NCI-H187 treated with DMSO at 0.1 percent for 48 hours (cell line): ENCODE measurements at places on chromosomes 1 and 21.

DNA sequence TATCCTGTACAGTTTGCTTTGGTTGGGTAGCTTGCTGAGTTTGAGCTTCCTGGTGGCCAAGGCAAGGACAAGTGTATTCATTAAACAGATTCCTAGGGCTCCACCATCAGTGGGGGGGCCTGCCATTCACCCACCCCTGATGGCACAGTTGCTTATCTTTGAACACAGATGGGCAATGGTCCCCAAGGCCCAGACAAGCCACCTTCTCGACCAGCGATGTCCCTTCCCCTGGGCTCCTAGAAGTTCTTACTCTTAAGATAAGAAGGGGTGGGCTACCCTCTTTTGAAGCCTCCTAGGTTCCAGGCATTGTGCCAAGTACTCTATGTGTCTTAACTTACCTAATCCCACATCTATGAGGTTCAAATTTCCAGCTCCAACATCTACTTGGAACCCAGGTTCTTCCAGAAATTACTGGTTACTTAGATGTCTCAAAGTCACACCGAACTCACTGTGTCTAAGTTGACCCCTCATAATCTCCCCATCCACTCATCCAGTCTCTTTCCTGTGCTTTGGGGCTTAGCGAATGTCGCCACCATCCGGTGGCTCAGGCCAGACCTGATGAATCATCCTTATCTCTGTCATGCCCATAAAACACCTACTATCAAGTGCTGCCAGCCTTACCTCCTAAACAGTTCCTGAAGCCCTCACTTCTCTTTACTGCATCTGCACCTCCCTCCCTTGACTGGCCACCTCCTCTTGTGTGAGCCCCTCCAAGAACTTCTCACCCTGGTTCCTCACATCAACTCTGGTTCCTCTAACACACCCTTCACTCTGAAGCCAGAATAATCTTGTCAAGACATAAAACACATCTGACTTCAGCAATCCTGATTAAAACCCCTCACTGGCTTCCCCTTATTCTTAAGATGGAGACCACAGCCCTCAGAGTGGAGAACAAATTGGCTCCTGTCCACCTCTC lies 50.1 kb downstream of the KLHDC7A start:
- no peak for DNase-seq

- no peak for DNase-seq
Measured at GRCh38 chr1:86741947-86742572, 37.7 kb downstream of the SH3GLB1 start.

GRCh38 chr1:110250008-110250407 lies 39.9 kb downstream of the KCNC4 start:
- no peak for DNase-seq

DNA sequence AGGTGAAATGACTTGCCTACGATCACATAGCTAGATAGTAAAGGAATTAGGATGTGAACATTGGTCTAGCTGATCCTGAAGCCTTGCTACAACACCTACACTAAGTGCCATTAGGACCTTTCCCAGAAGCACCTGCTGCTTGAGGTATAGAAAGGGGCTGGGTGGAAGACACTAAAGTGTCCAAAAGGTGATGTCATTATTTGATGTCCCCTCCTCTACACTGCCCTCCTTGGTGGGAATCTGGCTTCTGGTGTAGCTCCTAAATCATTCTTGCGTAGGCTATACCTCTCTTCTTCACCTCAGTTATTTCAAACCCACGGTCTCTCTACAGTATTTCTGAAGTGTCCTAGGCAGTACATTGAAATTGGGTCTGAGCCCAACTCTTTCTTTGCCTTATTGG lies 132.5 kb upstream of the FGGY start:
- DNase-seq = no peak

DNA sequence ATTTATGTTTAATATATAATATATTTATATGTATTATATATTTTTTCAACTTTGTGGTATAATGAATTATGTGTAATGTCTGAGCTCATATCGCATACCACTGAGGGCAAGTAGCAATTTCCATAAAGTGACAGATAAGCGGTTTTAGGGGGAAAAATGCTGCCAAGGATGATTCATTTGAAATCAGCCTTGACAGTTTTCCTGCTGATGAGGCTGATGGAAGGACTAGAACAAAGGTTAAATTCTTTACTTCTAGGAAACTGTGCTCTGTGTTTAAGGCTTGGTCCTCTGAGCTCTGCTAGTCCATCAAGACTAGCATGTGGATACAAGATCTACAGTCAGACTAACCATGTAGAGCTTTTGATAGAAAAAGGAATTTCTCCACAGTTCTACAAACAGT lies 19.3 kb upstream of the DDAH1 start:
- DNase-seq = no peak

GRCh38 chr1:227733309-227733705 lies 1.8 kb downstream of the JMJD4 start:
- no peak for DNase-seq

GRCh38 chr1:172764378-172764777 lies 105.5 kb downstream of the FASLG start:
- no peak for DNase-seq

DNA sequence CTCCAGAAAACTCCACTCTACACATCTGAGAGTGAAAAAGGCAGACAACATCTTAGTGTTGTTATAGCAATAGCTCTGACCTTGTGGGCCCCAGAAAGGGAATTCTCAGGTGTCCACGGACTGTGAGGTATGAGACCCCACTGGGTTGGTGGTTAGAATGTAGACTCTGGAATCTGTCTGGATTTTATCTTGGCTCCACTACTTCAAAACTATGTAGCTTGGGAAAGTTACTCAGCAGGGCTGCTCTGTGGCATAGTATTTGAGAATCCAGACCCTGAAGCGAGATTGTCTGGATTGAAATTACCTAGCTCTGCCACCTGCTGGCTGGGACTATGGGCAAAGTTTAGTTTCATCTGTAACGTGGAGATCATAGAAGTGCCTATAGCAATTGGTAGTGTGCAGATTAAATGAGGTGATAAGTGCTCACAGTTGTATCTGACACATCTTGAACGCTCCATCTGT lies 25.8 kb downstream of the PRDM2 start:
- DNase-seq = no peak
